ENCODE measurements at places on chromosomes 4 and X.

GRCh38 chr4:155952501-155952901 lies 1.2 kb downstream of the CTSO start:
- DNase-seq = peak; percentile 41

DNA sequence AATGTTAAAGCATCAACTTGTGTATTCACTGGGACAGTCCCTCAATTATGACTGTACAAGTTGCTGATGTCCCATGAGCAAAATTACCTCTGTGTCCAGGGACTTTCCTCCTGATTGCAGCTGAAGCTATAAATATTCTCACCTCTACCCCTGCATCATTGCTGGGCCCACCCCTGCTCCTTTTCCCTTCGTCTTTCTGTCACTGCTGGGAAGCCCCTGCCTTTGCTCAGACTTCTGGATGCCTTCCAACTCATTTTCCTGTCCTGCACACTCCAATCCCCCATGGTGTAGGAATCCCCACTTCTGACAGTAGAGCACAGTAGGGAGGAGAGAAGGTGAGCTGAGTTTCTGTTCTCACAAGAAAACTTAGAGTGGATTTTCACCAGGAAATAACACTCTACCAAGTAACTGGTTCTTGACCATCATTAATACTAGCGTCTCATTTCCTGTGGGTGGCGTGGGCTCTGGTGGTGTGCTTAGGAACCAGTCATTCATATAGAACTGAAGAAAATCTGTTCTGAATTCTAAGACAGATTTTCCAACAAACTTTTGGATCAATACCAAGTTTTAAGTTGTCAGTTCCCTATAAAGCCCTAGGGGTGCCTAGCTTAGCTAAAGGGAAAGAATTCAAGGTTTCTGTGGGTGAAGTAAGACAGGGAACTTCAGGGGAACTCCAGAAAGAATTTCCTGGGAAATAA lies 136.2 kb upstream of the MED14 start:
- DNase-seq = peak; percentile 4

GRCh38 chrX:150324919-150325318 lies 38.2 kb upstream of the MAMLD1 start:
- no peak for DNase-seq

DNA sequence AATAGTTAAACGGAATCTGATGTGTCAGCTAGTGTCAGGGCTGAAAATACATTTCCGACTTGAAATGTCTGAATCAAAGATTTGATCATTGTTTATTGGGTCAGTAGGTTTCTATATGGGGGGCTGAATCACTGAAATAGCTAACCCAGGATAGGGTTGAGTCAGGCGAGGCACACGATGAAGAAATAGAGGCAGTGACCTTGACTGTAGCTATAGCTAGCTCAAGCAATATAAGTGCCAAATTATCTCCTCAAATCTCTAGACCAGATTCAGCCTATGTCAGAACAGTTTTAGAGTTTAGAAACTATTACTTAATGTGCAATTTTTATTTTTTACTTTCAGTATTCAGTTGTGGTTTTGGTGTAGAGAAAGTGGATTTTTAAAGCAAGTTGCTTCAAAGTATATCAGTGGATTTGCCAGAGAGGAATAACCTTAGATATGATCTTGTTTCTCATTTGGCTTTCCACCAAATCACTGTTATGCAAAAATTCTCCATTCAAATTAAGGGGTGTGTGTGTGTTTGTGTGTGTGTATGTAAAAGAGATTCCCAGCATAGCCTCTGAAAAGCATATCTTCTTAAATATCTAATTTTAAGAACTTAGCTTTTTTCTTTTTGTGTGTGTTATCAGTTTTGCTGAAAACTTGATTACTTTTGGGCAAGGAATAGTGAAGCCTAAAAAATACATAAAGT lies 100.3 kb upstream of the RPL34 start:
- DNase-seq = no peak

GRCh38 chrX:17968367-17968766 lies 107.3 kb upstream of the RAI2 start:
- DNase-seq = no peak

GRCh38 chrX:39421006-39421405 lies 619.7 kb downstream of the MID1IP1 start:
- peak; percentile 24 for DNase-seq

- DNase-seq = peak; percentile 33
These were observed 171.4 kb downstream of the SH3KBP1 start for GRCh38 chrX:19715711-19716638.

DNA sequence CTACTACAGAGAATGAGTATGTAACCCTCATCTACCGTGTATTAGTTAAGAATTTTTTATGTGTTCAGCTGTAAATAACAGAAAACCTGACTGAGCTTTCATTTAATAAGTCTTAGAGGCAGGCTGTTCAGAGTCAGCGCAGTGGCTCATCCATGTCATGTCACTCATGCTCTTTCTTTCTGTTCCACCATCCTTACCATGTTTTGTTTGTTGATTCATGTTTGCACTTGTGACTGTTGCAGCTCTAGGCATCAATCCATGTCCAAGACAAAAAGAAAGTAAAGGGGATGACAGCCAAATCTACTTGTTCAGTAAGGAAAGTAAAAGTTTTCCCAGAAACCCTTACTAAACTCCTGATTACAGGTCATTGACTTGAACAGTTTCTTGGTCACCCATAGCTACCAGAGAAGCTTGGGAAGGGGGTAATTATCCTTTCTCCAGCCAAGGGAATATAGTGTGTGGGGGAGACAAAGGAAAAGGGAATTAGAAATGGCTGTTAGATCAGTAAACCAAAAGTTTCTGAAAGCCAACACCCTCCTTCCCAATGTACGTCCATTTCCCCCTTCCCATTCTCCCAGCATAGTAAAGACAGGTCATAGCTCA lies 9.0 kb downstream of the ART3 start:
- no peak for DNase-seq

- no peak for DNase-seq
These were observed 146.1 kb upstream of the NEIL3 start for GRCh38 chr4:177163532-177163931.

- no peak for DNase-seq
These were observed 105.2 kb upstream of the LRPAP1 start for GRCh38 chr4:3637326-3638016.

DNA sequence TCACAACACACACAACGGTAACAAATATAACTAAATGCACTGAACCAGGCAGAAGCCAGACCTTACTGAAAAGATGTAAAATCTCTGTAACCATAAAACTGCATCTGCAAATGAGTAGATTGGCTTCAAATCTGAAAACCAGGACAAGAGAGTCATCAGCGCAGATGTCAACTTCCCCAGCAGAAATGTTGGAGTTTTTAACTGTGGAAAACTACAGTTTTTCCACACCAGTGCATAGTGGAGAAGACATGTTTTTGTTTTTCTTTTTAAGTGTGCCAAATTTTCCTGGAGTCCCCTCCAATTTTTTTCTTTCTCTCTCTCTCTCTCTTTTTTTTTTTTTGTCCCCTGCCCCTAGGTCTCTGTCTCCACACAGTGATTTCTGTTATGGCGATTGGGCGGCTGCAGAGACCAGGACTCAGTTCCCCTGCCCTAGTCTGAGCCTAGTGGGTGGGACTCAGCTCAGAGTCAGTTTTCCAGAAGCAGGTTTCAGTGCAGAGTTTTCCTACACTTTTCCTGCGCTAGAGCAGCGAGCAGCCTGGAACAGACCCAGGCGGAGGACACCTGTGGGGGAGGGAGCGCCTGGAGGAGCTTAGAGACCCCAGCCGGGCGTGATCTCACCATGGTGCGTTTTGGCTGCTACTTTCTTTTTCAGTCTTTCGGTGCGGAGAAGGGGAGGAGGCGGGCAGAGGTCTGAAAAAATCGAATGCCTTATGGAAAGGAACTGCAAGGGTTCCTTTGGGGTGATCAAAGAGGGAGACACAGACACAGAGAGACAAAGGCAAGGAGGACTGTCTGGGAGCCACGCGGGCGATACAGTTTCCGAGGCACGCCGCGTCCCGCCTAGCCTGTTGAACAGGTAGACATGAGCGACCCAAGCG lies at the start of gene GUCY1A1:
Gene GUCY1A1 (plus strand): TSS at position 505 of the 878 bp plus-strand sequence. CDS start 30,020 bp downstream, outside the sequence.
- DNase-seq = peak; percentile 39

GRCh38 chr4:100049872-100050271 lies 99.8 kb upstream of the H2AZ1 start:
- no peak for DNase-seq

- DNase-seq = peak; percentile 84
These were observed 145.7 kb downstream of the RAPGEF2 start for GRCh38 chr4:159248384-159249178.

DNA sequence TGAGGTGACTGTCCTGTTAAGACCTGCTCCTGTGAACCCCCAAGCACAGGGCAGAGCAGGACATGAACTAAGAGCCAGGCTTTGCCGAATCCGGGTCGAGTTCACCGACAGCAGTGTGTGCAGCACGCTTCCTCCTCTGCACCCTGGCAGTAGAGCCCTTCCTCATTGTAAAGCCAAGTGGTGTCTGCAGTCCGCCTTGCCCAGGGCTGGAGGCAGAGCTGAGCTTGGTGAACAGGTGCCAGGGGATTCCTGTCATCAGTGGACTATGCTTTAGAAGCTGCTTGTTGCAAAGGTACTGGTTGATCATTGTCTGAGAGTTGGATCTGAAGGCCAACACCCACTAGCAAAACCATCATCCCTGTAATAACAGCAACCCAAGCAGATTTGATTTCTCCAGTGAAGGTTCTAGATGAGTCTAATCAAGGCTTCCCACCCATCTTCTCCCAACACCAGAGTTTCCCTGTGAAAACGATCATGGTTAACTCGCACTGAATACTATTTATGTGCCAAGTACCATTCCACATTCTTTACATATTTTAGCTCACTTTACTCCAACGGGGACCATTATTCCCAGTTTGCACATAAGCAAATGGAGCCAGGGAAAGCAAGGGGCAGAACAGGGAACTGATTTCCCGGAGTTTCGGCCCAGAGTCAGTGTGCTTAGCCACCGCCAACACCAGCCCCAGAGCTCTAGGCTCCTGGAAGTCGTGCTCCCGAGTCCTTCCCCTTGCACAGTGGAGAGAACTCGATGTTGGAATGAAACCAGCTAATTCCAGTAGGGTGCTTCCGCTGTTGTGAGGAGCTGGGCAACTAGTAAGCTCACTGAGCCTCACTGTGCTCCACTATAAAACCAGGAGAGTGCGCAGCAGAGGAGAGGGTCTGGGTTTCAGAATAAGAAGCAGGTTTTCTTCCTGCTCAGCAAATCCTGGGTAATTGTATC lies 1.4 kb upstream of the SLC34A2 start:
- no peak for DNase-seq

- peak; percentile 32 for DNase-seq
These were observed 37.1 kb downstream of the TMEM150C start for GRCh38 chr4:82524570-82525152.

- DNase-seq = no peak
These were observed 170.6 kb downstream of the ZC4H2 start for GRCh38 chrX:64805683-64806082.

GRCh38 chrX:22922961-22923360 lies 76.8 kb upstream of the DDX53 start:
- peak; percentile 47 for DNase-seq

- DNase-seq = no peak
These were observed 250.9 kb upstream of the RPS6KA3 start for GRCh38 chrX:20517565-20517964.

GRCh38 chr4:143356493-143356892 lies 19.8 kb downstream of the GAB1 start:
- DNase-seq = no peak

DNA sequence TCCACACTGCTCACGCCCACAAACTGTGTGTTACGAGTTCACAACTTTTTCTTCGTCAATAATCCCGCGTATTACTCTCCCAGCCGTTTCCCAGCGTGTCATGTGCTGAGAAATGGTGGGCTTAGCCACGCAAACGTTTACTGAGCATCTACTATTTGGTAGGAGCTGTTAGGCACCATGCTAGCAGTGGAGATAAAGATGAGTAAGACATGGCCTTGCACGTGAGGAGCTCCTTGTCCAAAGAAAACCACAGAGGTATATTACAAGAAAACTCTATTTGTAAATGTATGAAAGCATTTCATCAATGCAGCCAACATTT lies 821 bp upstream of the TMEM128 start:
- DNase-seq = peak; percentile 28

GRCh38 chrX:70455366-70456202 lies 10.9 kb downstream of the DLG3 start:
- peak; percentile 26 for DNase-seq

All from mesenchymal stem cell (in vitro differentiated cells and primary cell).